ENCODE measurements at places on chromosomes 7 and 10.

- DNase-seq = no peak
These were observed 120.6 kb upstream of the NRP1 start for GRCh38 chr10:33455029-33455428.

DNA sequence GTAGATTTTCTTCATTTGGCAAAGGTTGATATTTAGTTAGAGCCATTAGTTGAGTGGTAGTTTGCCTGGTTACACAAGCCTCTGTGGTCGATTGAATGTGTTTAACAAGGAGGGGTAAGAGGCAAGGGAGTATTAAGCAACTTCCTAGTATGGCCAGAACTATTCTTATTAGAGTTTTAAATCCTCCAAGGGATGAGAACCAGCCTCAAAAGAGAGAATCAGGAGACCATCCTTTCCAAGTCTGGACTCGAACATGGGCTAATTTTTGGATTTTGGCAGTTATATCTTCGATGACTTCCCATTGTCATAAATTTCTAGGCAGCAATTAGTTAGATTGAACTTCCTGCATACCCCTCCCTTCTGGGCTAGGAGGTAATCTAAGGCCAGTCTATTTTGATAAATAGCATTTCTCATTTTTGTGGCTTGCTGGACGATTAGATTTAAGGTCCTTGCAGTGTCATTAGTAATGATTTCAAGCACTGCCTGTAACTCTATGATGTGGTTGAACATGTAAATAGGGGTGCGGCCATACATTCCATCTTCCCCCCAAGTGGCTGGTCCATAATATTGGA, 219.5 kb upstream of the KCND2 start:
- DNase-seq = no peak

- no peak for DNase-seq
These were observed 55.9 kb upstream of the EMX2 start for GRCh38 chr10:117486606-117487005.

- DNase-seq = no peak
These were observed 137.4 kb upstream of the PPIF start for GRCh38 chr10:79209831-79210230.

GRCh38 chr7:20601121-20601520, 14.3 kb upstream of the ABCB5 start:
- DNase-seq = no peak

DNA sequence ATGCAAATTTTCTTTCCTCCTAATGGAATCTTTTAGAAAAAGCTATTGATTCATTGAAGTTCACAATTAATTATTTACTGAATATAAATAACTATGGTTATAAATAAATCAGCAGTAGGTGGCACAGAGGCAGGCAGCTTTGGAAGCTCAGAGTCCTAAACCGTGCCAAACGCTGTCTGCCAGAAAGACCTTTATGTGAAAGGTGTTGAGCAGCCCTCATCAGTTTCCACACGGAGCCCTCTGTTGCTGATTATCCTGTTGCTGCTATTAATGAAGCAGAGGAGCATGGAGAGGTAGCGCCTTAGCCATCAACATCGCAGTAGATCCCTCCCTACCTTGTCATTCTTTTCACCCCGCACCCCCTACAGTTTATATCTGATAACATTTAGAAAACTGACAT, 51.0 kb downstream of the RTKN2 start:
- no peak for DNase-seq

DNA sequence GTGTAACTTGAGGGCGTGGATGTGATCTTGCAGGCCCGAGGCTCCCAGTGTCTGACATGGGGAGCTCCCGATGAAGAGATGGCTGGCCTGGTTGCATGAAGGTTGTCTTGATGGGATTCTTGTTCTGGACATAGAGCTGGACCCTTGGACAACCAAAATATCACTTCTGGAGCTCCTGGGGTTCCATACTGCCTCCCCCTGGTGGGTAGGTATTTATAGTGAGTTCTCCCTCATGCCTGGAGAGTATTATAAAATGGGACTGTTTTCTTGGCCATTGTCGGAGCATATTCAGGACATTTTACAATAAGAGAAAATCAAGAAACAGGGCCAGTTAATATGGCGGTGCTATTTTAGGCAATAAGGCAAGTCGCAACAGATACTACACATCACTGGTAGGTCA, 32.6 kb upstream of the GIMAP8 start:
- DNase-seq = peak; percentile 37

DNA sequence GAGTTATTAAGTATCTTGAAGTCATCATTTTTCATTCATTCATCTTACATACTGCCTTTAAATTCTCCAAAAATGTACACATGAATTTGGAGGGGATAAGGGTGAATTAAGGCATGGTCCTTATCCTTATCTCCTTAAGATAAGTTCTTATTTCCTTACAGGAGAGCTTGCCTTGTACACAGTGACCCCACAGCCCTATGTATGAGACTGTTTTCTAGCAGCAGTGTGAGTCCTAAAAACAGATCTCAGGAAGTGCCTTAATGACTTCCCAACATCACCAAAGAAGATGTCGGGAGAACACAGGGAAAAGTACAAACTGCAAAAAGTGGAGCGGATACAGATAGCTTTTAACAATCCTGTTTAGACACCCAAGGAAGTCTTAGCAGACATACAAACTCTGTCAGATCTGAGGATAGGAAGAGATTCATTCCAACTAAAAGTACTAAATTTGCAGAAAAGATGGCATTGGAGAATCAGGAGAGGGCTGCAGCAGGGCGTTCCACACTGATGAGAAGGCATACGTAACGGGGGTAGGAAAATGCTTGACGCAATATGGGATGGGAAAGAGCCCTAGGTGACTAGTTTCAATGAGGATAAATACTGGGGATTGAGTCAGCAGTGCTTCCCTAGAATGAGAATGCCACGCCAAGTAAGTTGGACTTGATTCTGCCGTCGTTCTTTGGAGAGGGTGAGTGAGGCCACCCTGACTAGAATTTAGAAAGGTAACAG, 570.2 kb downstream of the PARD3 start:
- no peak for DNase-seq

- no peak for DNase-seq
These were observed 893.9 kb downstream of the CCSER2 start for GRCh38 chr10:85222300-85222699.

GRCh38 chr7:74489997-74490945, 36.6 kb downstream of the GTF2IRD1 start:
- no peak for DNase-seq

- no peak for DNase-seq
These were observed 76.8 kb downstream of the CTBP2 start for GRCh38 chr10:125083576-125083920.

- DNase-seq = no peak
These were observed 40.7 kb downstream of the TARP start for GRCh38 chr7:38232502-38233366.

DNA sequence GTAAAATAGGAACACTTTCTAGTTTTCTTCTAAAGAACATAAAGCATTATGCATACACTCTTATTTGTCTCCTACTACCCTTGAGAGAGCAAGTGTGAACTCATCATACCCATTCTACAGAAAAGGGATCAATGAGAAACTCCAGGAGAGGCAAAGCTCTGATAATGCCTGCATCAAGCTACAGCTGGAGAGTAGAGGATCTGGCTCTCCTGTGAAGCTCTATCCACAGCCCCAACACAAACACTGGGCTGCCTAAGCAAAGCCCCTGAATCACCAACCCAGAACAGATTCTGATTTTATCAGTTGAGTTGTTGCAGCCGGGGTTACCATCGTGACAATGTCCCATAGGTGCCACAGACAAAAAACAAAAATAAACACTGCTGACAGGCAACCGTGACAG, 74.9 kb downstream of the NUDCD3 start:
- no peak for DNase-seq

DNA sequence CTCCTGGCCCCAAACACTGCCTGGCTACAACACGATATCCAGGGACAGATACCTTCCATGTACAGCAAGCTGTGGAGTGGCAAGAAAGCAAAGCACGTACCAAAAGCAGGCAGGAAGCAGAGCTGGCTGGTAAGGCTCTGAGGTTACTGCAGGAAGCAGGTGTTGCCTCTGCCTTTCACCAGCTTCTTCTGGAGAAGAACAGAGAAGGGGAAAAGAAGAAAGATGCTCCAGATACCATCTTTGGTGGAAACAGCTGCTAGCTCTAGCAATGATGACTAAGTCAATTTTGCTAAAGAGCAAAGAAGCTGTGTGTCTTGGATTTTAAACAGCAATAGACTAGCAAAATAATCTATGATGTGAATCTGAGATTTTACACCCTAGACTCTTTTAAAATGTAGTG, 34.9 kb upstream of the PRSS1 start:
- DNase-seq = no peak

GRCh38 chr10:22597138-22597537, 117.2 kb downstream of the PIP4K2A start:
- DNase-seq = no peak

DNA sequence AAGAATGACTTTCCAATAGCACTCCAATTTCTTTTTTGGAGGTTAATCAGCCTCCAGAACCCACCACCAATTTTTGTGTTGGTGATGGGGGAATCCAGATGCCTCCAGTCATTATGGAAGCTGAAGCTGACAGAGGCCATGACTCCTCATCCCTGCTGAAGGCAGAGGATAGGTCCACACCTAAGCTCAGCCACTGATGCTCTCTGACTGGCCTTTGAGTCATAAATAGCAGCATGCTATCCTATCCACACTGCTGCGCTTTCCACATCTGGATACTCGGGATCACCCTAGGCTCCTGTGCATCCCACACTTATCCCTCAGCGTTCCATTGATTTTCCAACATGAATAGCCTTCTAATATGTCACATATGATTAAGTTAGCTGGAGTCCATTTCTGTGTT, 124.2 kb downstream of the TES start:
- DNase-seq = no peak

- no peak for DNase-seq
These were observed 109.4 kb downstream of the SEMA3A start for GRCh38 chr7:84085147-84085546.

- DNase-seq = no peak
These were observed 6.8 kb upstream of the SPOCK2 start for GRCh38 chr10:72095195-72095594.

GRCh38 chr7:104980841-104981671, 32.9 kb upstream of the KMT2E start:
- no peak for DNase-seq

DNA sequence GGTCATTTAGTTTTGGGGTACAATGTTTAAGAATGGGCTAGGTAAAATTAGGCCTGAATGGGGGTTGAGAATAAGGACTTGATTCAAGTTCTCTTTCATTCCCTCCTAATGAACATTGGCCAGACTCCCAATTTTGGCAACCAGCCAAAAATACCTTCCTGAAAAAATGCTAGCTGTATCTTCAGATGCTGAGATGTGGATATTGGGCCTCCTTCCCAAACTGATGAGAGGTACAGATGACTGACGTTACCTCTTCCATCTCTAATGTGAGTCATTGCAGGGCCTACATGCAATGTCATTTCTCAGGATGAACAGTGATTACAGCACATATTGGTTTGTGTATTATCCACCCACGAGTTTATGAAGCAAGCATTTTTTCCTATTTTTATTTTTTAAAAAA, 151.6 kb downstream of the SND1 start:
- no peak for DNase-seq

DNA sequence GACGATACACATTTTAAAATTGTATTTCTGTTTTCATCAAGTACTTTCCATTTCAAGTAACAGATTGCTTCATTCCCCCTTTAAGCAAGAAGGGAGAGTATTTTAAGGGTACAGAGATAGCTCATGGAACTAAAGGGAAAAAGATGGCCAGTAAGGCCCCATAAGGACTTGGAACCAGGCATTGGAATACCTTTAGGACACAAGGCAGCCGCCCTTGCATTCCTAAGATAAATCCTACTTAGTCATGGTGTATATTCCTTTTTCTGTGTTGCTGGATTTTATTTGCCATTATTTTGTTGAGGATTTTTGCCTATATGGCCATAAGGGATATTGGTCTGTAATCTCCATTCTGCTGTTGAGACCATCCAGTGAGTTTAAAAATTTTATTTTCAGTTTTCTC, 49.2 kb downstream of the BTRC start:
- no peak for DNase-seq

- no peak for DNase-seq
These were observed 202.2 kb upstream of the ETV1 start for GRCh38 chr7:14191686-14192098.

DNA sequence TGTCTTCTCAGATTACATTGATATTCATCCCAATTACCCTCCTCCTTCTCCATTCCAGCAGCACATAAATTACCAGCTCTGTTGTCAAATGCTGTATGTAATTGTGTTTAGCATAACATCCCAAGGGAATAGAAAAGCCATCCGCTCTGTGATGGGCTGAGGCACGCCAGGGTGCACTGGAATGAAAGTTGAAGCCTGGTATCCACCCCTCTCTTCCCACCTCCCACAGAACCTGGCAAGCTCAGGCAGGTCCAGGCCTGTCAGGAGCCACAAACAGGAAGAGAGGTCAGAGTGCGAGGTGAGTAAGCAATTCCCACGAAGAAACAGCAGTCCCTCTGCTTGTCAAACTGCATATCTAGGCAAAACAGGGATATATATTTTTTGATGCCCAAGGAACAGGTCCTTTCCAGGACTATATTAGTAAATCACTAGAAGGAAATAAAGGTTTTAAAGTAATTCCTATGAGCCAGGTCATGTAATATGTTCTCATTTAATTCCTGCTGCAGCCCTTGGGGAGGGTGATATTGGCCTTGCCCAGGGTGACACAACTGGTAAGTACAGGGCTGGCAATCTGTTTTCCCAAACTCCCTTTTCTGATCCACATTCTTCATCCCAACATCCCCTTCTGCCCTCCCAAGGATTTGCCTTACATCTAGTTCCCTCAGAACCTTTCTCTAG, 155.6 kb upstream of the GHITM start:
- DNase-seq = no peak

- DNase-seq = no peak
These were observed 94.9 kb downstream of the CHST15 start for GRCh38 chr10:123998197-123999141.

GRCh38 chr10:76492026-76492425, 1060.6 kb downstream of the LRMDA start:
- DNase-seq = no peak

DNA sequence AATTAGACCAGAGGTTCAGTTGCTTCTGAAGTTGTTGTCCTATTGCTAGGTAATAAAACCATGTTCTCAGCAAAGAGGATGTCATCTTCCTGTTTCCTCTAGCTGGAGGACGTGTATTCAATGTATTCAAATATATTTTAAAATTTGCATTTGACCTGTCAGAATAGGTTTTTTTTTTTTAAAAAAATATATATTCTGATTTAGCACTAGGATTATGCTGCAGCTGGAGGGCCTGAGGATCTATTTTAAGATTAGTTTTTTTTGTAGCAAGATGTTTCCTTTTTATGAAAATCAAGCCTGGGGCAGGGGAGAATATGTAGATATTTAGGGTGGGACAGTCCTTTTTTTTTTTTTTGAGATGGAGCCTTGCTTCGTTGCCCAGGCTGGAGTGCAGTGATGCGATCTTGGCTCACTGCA, 337.0 kb downstream of the FRMD4A start:
- no peak for DNase-seq

DNA sequence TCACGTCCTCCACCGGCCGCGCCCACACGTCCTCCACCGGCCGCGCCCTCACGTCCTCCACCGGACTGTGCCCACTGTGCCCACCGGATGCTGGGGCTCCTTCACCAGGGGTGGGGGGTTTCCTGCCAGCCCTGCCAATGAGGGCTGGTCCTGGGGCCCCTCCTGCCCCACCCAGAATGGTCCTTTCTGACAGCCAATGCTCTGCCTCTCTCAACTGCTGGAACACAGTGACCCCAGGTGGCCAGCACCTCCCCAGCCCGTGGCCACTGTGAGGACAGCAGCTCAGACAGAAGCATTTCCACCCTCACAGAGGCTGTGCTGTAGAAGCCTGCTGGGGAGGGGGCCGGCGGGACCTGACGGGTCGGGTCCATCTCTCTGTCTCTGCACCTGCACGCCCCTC, 90.1 kb upstream of the DNAAF5 start:
- no peak for DNase-seq

All from ecto neural progenitor cell (in vitro differentiated cells).